ENCODE measurements at places on chromosomes 16 and 17.

- DNase-seq = no peak
These were observed 14.0 kb upstream of the TEX2 start for GRCh38 chr17:64276961-64277505.

DNA sequence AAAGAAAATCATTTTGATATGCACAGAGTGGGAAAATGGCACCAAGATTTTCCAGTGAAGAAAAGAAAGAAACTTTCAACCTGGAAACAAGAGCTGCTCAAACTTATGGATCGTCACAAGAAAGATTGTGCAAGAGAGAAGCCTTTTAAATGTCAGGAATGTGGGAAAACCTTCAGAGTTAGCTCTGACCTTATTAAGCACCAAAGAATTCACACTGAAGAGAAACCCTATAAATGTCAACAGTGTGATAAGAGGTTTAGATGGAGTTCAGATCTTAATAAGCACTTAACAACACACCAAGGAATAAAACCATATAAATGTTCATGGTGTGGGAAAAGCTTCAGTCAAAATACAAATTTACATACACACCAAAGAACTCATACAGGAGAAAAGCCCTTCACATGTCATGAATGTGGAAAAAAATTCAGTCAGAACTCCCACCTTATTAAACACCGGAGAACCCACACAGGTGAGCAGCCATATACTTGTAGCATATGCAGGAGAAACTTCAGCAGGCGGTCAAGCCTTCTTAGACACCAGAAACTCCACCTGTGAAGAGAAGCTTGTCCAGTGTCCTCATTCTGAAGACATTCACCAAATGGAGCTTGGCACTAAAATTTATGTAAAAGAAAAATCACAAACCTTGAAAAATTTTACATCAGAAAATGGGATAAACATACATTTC, 12.2 kb downstream of the ZNF75A start:
- no peak for DNase-seq

DNA sequence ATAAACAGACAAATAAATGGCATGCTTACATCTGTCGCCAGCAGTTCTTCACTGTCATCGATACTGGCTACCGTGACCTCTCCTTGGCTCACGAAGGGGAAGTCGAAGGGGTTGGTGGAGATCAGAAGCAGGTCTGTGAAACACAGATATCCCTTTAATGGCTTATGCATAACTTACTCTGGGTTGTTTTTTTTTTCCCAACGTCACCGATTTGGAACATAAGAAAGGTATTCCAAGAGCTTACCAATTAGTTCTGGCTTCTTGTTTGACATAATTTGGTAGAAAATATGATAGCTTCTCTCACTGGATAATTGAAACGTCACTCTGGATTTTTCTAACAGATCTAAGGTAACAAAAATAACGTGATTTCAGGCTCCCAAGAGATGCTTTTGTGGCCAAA, 18.2 kb downstream of the MYH13 start:
- DNase-seq = no peak

DNA sequence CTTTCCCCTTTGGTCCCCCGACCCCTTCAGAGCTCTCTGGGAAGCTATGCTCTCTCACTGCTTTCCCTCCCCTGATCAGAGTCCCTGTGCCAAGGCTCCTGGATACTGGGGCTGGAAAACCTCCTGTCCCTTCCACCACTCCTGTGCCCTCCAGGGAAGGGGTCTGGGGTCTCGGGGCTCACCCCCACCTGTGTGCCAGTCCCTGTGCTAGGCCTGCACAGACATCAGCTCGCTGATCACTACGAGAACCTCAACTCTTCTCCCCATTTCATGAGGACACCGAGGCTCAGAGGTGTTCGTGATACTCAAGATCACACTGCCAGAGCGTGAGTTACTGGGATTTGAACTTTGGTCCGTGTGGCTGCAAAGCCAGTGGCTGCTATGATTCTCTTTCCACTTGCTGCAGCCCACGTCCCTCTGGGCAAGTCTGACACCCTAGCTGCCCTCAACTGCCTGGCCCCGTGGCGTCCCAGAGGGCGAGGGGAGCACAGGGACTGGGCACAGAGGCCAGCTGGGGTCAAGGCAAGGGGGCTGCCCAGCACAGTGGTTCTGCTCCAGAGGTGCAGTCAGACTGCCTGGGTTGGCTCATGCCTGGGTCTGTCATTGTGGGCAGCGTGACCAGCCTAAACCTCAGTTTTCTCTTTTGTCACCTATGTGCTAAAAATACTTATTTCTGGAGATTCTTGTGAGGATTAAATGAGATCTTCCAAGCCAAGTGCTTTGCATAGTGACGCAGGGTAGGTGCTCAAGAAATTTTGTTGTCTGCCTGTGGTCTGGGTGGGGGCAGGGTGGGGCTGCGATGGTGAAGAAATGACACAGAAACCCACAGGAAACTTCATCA, 43.8 kb upstream of the TOB1 start:
- DNase-seq = peak; percentile 34

- DNase-seq = no peak
These were observed 355.2 kb downstream of the HAPSTR1 start for GRCh38 chr16:9446471-9447194.

- DNase-seq = no peak
These were observed 242.0 kb downstream of the FTO start for GRCh38 chr16:53945996-53946395.

Data from stimulated activated CD4-positive, alpha-beta T cell treated with anti-CD3 and anti-CD28 coated beads, Interleukin-15, amount 100 ng/mL, for 1 hour (primary cell).